ENCODE measurements at places on chromosomes 5 and 9.

DNA sequence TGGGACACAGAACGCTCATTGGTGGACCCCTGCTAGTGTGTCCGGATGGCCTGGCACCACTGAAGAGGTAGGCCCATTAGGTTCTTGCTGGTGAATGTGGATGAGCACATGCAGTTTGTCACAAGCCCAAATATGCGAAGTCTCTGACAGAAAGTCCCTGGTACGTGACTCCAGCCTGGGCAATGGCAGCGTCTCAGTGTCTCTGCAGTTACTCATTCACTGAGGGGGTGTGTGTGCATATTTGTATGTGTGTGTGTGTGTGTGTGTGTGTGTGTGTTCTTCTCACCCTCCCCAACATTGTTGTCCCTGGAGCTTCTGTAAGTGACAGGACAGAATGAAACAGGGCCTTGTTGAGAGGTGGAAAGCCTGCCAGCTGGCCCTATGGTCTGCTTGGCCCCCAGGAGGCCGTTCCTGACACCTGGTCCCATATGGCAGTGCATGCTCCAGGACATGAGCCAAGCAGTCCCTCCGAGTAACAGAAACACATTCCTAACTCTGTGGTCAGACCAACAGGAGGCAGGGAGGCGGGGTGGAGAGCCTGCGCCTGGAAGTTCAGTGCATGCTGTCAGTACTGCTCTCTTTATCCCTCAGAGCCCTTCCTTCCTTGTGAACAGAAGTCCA lies 169.9 kb downstream of the SLC28A3 start:
- no peak for DNase-seq

- no peak for DNase-seq
These were observed 14.5 kb upstream of the OTULIN start for GRCh38 chr5:14650052-14650451.

GRCh38 chr9:107455425-107456135 lies 34.0 kb downstream of the KLF4 start:
- no peak for DNase-seq

DNA sequence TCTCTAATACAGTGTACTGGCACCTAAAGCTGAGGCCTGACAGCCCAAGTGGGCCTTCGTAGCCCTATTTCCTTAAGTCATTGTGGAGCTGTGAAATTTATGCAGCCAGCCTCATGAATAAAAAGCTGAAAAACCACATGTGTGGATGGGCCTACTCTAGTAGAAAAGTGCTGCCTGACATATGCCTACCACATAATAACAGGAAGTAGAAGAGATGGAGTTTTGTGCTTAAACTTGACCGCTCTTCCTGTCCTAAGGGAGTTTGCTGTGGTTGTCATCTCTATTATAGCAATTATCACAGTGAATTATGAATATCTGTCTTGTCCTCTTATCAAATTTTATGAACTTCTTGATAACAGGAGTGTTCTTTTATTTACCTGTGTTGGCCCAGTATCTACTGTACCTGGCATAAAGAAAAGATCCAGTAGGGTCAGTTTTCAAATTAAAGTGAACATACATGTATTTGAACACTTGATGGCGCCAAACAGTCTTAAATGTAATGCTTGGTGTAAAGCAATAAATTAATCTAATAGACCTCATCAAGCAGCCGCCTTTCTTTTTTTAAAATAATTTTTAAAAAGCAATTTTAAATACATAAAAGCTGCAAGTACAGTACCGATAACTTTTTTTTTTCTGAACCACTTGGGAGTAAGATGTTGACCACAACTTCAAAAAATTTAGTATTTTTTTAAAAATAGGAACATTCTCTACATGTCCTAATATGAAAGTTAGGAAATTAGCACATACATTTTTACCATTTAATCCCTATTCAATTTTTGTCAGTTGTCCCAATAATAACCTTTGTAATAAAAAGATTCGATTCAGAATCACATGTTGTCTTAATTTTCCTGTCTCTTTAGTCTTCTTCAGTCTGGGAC lies 51.0 kb downstream of the FKTN start:
- DNase-seq: no peak

GRCh38 chr9:72144756-72145492 lies 4.3 kb upstream of the GDA start:
- DNase-seq: no peak

DNA sequence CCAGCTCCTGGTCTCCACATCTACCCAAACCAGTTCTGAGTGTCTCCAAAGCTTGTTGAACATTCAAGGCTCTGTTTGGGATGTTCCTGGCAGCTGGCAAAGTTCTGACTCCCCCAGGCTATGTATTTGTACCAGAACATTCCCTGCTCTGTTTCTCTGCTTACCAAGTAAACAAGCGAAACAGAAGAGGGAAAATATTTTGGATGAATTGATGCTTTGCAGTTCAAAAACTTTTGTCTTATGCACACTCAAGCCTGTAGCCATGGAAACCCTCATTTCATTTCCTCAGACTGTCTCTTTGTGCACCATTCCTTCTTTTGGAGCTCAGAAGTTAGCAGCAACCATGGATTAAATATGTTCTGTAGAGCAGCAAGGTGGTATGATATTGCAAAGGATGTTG lies 145.8 kb downstream of the ACTL7B start:
- DNase-seq: no peak

- DNase-seq: no peak
These were observed 69.7 kb downstream of the FAM114A2 start for GRCh38 chr5:153968761-153969562.

GRCh38 chr5:179374506-179375235 lies 29.4 kb upstream of the ADAMTS2 start:
- DNase-seq: no peak

DNA sequence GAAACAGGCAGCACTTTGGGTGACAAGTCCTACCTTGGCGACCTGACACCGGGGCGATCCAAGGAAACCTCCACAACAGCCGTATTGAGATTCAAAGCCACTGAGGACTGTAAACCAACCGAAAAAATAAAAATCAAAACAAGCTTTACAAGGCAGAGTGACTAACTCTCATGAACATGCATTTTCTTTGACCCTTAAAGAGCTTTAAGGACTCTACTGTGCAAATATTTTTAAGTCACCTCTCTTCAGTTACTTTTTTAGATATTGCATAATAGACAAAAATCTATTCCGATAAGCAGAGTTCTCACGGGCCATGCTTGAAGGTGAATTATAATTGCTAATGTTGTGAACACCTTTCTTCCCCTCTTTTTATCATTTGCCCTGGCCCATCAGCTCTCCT lies 38.3 kb downstream of the EQTN start:
- DNase-seq: no peak

DNA sequence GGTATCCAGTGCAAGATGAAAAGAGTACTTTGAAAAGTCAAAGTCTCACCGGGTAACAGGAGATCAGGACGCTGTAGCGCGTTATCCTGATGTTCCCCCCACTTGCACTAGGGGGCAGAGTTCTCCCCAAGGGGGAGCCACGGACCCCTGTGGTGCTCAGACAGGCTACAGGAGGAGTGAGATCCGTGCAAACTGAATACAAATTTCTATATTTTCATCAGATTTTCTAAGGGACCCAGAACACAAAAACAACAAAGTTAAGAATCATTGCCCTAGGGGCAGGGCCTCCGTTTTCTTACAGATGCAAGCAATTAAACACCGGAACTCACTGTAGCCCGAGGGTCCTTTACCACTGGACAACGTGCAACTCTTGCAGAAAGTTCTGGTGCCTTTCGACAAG lies 2.0 kb downstream of the MYO10 start:
- DNase-seq: no peak

DNA sequence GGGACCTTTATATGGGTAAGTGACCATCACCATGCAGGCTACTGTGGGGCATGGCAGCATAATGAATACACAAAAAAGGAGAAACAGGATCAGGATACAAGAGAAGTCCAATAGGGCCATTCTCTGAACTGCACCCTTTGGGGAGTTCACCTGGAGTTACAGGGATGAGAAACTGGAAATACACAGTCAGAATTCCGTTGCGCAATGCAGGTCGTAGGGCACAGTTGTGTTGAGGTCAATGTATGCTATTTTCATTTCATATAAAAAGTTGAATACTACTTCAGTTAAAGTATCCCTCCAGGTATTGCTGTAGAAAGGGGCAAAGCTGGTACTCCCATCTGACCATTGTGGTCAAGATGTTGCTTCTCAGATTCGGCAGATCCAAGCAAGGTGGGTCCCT lies 471.4 kb downstream of the DMRT2 start:
- DNase-seq: no peak

- DNase-seq: no peak
These were observed 76.8 kb upstream of the NIPAL4 start for GRCh38 chr5:157382996-157383800.

- no peak for DNase-seq
These were observed 38.9 kb downstream of the LYRM7 start for GRCh38 chr5:131209506-131210150.

DNA sequence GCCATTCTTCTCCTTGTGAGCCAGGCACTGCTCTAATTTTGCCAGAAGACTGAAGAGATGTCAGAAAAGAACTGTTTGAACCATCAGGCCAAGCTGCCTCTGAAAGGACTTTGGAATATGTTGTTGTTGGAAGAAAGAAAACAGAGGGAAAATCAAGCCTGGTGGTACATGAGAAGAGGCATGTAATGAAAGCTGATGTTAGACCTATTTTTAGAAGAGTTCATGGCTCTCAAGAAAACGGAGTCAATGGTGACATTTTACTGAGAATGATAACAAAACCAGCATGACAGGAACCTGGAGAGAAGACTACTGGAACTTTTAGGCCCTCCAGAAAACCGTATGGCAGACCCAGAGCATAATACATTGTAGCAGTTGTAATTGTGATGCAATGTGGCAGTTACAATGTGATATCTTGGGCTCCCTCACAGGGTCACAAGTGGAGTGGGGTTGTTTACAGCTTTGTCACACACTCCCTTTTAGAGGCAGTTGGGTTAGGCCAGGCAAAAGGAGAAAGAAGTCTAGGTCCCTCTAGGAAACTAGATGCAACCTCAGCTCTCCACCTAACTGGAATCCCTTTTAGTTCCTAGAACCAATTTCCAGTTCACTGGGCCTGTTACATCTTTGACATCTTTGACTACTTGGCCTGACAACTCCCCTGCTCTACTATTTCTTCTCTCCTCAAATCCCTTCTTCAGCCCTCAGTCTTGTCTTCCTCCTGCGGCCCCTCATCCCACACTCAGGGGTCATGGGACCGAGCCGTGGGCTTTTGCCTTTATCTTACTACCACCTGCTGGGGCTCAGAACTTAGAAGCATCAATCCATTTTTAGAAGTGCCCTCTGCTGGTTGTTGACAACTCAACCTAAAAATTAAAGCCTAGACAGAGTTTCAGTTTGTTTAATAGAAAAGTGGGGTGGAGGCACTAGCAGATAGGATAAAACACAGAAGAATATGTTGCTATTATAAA lies 61.2 kb upstream of the JAK2 start:
- no peak for DNase-seq

DNA sequence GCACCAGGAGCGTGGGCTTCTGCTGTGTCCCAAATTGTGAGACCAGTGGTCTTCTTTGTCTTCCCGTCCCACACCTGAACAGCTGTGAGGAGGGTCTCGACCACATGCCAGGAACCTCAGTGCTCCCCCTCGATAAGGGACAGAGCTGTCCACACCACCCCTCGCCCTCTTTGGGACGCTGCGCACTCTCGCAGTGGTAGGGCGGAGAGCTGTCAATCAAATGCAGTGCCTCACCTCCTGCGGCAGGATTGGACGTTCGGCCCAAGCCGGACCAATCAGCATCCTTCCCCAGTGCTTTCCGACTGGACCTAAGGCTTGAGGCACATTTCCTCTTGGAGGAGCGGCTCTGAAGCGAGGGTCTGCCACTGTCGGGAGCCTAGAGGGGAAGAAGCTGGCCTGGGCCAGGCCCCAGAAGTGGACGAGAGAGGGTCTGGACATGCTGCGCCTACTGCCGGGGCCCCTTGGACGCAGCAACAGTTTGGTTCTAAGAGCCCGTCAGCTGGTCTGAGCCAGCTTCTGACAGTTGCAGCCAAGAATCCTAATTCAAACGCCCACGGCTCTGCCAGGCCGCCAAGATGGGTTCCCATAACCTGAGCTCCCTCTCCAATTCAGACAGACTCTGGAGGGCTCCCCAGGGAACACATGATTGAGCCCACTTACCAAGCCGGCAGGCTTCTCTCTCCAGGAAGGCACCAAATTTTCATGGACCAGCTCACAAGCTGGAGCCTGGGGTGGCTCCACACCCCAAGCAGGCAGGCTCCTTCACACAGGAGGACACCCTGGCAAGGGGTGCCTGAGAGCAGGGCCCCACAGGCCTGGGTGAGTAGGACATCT lies 28.1 kb upstream of the ADAMTS2 start:
- no peak for DNase-seq

- no peak for DNase-seq
These were observed 60.7 kb downstream of the COL27A1 start for GRCh38 chr9:114216081-114216480.

DNA sequence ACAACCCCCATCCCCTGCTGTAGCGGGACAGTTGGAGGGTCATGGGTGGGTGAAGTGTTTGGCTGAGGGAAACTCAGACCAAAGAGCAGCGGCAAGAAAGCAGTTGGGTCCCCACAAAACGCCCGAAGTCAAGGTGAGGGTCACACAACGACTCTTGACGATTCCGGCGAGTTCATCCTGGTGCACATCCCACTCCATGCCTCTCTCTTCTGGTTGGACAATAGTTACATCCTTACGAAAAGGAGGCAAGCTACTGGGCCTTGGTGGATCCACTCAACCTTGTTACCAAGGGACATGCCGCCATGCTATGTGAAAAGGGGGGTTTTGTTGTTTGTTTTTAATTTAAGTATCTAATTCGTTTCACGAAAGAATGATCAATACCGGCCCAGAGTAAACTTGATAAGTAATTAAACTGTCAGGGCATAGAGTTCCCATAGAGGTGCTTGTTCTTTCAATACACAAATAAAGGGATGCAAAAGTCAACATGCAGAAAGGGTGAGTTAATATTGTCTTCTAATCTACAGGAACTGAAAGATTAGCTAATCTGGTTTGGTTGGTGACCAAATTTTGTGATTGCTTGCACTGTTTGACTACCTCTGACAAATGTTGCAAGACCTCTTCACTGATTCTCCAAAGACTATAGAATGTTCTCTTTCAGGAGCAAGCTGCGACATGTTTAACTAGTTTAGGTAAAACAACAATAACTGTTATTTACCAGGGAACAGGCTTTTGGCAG lies 732 bp upstream of the SMIM15 start:
- no peak for DNase-seq

DNA sequence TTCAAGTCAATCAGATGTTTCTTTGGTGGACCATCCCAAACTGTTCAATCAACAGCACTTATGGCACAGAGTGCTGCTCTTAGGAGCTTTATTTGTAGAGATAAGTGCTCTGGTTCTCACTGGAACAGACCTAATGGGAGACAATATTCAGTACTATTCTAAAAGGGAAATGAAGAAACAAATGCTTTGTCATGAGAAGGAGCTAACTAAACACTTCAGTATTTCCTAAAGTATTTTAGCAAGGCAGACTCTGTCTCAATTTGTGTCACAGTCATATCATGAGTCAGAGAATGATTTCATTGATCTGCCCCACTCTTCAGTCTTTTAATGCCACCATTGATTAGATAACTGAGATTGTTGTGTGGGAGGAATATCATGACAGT lies 175.3 kb downstream of the SLF1 start:
- no peak for DNase-seq

All from activated CD4-positive, CD25-positive, alpha-beta regulatory T cell (primary cell).